ENCODE measurements at places on chromosomes 5 and 9.

DNA sequence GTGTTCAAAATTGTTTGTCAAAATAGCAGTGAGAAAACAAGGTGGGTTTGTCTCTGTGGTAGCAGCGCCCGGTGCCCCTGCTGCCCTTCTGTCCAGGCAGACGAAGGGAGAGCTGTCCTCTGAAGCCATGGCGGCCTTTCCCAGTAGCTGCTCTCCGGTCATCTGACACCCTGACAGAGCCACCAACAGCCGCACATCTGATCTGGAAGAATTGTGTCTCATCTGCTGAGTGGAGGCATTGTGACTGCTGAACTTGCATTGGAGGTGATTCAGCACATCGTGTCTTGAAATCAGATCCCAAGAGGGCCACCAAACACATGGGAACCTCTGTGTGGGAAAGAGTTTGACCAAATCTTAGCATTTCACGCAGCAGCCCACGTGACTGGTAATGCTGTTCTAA, 337.6 kb upstream of the IRX1 start:
- DNase-seq, result no peak

GRCh38 chr5:88872971-88873370, 10.0 kb downstream of the MEF2C start:
- DNase-seq, result no peak

DNA sequence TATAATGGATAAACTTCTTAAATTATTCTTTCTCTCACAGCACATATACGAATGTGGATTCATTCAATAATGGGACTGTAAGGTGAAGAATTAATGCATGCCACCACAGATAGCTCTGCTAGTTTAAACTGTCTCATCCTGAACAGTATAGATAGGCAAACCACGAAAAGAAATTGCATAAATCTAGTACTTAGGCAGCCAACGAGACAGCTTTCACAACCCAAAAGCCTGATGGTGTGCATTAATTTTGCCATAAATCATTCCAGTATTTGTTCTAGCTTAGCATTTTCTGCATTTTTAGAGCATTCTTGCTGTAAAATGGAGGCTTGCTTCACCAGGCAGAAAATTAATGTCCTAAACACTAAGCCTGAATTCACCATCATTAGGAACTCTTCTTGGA, 834.2 kb upstream of the DMAC1 start:
- no peak for DNase-seq

GRCh38 chr9:31471010-31471409, 913.4 kb upstream of the ACO1 start:
- DNase-seq, result no peak

- no peak for DNase-seq
Observed at GRCh38 chr9:111147041-111147440, 108.8 kb upstream of the LPAR1 start.

GRCh38 chr9:3455717-3456116, 70.1 kb downstream of the RFX3 start:
- DNase-seq, result no peak

GRCh38 chr5:10736354-10736753, 24.7 kb downstream of the DAP start:
- DNase-seq, result no peak

GRCh38 chr5:180093651-180094382, 22.3 kb upstream of the RNF130 start:
- DNase-seq, result no peak

DNA sequence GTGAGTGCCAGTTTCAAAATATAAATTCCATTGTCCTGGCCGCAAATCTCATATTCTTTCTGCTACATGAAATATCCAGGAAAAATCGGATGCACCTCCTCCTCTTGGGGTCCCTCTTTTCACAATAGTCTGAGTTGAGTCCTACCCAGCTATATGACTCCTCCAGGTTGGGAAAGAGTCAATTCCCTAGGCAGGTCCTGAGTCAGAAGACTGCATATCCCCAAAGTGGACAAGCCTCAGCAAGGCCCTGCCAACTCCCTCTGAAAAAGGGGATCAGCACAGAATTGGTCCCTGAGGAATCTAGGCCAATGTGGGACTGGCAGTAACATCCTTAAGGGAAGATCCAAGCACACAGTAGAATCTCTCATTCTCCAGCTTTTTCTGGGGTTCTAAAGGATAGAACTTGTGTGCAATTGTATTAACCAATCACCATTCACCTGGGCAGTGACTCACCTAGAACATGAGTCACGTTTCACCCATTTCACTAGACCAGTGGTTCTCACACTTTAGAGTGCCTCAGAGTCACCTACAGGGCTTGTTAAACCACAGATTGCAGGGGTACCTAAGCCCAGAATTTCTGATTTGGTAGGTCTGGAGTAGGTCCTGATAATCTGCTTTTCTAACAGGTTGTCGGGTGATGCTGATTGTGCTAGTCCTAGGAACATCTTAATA, 44.7 kb upstream of the TMEM215 start:
- DNase-seq, result peak; percentile 3

- DNase-seq, result peak; percentile 48
Observed at GRCh38 chr9:134326724-134327601, 708 bp downstream of the RXRA start.

DNA sequence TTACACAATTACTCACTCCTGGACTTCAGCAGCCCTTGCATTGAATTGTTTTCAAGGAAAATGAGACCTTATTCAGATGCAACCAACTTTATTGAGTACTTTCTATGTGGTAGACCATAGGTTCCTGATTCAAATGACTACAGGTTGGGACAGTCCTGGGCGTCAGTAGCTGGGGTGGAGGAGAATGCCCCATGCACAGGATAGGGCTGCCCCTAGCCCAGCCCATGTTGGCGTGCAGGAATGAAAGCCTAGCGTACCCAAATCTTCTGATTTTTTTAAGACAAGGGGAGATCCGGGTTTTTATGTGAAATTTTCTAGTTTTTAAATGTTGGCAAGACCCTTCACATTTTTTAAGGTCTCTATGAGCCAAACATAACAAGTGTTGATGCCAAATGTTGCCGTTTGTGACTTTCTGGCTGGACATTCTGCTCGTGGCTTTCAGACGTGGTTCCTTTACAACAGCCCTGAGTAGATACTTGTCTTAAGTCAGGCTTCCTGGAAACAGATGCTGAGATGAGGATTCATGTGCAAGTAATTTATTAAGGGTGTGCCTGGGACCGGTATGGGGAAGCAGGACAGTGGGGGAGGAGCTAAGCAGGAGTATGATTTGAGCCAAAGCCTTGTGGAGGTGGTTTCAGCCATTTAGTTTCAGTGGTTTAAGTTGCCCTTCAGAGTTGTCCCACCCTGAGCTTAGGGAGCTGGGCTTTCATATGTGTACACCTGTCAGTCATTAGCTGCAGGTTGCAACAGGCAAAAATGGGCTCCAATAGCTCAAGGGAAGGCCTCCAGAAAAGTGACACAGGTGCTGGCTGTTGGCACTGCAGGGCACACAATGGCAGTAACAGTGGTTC, 154.1 kb downstream of the NTRK2 start:
- DNase-seq, result no peak

- DNase-seq, result peak; percentile 4
Observed at GRCh38 chr5:158660726-158661125, 439.0 kb downstream of the EBF1 start.

- no peak for DNase-seq
Observed at GRCh38 chr9:105065098-105066088, 137.4 kb upstream of the ABCA1 start.

DNA sequence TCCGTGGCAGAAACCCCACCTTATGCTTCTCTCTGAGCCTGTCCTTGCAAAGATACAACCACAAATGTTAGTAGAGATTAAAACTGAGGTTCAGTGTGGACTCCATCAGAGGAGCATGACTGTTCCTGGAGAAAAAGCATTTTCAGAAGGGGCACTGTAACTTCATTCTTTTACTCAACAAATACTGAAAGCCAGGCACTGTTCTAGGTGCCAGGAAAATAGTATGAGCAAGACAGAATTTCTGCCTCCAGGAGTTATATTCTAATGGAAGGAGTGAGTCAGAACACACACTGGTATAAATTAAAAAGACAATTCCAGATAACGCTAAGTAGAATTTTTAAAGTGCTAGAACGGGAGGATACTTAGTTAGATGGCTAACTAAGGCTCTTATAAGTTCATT, 251.4 kb upstream of the GAS1 start:
- DNase-seq, result peak; percentile 51

DNA sequence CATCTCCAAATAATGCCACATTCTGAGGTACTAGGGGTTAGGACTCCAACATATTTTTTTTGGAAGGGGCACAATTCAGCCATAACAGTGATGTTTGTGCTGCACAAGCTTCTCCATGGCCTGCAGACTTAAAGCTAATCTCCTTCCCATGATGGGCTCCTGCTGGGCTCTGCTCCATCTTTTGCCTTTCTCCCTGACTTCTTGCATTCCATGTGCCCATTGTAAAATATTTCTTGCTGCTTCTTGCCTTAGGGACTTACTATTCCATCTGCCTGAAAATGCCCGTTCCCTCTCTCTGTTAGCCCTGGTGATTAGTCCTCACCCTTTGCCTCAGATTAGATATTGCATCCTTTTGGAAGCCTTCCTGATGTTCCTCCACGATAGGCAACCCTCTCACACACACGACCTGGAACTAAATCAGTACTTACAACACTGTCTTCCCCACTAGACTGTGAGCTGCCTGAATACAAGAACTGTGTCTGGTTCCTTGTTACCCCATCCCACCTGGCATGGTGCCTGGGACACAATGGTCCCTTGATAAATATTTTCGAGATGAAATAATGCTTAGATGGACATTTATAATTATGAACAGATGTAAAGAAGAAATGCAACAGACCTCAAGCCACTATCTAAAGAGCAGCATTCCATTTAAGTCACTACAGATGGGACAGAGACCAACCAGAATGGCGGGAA, 33.5 kb downstream of the OR1J1 start:
- peak; percentile 53 for DNase-seq
